ENCODE measurements at places on chromosomes 7 and 10.

DNA sequence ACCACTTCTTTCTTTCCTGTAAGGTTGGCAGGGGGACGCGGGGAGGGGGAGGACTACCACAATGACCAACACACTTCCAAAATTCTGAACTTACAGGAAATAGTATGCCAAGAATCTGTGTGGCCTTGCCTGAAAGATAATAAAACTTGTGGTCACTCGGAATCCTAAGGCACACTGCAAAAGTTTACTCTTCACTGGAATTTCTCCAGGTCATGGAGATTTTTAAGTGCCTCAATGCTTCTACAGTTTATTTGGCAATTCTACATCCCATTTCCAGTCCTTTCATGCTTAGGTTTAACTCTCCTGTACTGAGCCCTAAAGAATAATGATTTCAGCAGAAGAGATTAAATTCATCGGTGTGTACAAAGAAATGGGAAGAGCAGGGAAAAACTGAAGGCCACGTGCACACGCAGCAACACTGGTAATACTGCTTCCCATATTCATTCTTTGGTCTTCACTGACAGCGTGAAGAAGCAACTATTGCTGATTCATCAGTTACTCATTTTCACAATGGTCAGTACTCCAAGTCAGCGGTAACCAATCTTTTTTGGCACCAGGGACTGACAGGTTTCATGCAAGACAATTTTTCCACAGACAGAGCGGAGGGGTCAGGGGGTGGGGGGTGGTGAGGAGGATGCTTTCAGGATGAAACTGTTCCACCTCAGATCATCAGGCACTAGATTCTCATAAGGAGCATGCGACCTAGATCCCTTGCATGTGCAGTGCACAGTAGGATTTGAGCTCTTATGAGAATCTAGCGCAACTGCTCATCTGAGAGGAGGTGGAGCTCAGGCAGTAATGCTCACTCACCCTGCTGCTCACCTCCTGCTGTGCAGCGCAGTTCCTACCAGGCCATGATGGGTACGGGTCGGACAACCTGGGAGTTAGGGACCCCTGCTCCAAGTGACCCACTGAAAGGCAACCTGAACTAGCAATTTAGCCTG lies 9.8 kb downstream of the LARP4B start:
- no peak for DNase-seq

DNA sequence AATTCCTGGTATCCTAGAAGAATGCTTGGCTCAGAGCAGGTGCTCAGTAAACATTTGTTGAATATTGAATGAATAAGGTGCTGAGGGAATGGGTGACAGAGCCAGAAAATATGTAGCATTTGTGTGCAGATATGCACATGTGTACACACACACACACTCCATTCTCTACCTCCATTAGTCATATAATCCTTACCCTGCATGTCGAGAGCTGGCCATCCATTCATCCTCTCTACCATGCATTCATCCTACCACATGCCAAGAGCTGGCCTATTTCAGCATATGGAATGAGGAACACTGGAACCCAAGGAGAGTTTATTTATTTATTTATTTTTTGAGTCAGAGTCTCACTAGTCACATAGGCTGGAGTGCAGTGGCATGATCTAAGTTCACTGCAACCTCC lies 284.8 kb downstream of the PLXNA4 start:
- DNase-seq, result no peak

GRCh38 chr10:9362721-9363120 lies 1308.2 kb downstream of the GATA3 start:
- DNase-seq, result no peak

- DNase-seq, result no peak
Observed at GRCh38 chr10:86339226-86339865, 27.2 kb downstream of the GRID1 start.

- DNase-seq, result no peak
Observed at GRCh38 chr10:99796928-99797327, 14.5 kb downstream of the ABCC2 start.

GRCh38 chr7:7335215-7335614 lies 152.9 kb downstream of the C1GALT1 start:
- no peak for DNase-seq

DNA sequence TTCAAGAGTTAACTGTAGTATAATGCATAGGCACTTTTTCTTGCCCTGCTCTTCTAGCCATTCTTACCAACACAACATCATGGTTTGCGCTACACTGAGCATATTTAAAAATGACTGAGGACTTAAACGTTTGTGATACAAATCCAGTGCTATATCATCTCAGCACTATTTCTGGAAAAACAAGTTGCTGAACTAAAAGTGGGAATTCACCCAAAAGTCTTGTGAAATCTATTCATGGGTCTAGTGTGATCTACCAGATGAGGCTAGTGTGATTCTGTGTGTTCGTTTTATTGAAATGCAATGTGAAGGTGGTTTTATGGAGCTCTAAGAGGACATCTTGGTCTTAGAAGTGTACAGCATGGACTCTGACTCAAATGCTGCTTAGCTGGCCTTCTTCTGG lies 584.6 kb upstream of the POM121L12 start:
- no peak for DNase-seq

DNA sequence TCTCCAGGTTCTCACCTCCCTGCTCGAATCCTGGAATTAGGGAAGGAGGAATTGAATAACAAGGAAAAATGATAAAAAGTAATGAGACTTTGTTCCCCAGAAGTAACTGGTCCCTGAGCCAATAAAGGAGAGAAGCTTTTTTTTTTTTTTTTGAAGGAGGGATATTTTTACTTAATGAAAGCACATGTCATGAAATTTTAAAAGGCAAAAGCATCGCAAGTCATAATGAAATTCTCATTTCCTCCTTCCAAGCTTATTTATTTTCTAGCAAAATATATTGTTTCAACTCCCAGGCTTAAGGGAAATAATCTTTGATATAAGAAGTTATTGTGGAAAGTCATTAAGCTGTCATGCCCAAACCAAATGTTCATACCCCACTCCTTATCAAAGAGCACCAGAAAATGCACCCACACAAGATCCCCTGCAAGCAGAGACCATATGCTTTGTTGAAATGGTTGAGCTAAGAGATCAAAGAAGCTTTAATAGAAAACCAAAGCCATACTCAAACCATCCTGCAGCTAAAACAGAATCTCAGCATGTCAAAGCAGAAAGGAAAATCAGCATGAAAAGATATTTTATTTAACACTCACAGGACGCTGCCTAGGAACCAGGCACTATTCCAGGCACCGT lies 16.7 kb upstream of the ABCC2 start:
- no peak for DNase-seq

DNA sequence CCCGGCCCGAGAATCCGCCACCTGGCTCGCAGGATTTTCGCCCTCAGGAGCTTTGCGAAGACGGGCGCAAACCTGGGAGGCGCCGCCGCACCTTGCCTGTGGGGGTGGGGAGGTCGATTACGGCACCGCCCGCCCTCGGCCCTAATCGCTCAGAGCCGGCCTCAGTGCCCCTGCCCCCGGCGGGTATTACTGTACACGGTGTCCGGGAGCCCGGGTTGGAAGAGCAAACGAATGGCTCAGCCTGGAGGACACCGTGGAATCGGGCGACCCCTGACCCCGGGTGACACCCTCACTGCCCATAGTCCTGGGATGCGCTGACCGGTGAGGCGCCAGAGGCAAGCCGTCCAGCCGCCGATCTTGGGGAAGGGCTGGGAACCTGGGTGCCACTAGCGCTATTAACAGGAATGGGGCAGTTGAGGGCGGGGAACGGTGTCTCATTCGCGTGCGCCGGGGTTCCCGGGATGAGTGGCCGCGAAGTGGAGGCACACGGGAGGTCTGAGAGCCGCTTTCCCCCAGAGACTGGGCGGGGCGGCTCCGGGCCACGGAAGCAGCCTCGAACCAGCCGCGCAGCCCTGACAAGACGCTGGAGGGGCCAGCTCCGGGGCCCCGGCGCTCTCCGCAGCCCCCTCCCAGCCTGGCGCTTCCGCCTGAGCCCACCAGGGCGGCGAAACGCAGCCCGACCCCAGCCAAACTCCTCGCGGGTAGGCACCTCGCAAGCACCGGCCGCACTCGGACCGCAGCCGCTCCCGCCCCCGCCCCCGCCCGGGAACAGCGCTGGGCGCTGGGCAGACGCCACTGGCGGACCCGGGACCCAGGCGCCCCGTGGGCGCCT lies 167.5 kb downstream of the NRF1 start:
- DNase-seq, result no peak

- DNase-seq, result no peak
Observed at GRCh38 chr10:29512425-29512974, 122.3 kb downstream of the SVIL start.

DNA sequence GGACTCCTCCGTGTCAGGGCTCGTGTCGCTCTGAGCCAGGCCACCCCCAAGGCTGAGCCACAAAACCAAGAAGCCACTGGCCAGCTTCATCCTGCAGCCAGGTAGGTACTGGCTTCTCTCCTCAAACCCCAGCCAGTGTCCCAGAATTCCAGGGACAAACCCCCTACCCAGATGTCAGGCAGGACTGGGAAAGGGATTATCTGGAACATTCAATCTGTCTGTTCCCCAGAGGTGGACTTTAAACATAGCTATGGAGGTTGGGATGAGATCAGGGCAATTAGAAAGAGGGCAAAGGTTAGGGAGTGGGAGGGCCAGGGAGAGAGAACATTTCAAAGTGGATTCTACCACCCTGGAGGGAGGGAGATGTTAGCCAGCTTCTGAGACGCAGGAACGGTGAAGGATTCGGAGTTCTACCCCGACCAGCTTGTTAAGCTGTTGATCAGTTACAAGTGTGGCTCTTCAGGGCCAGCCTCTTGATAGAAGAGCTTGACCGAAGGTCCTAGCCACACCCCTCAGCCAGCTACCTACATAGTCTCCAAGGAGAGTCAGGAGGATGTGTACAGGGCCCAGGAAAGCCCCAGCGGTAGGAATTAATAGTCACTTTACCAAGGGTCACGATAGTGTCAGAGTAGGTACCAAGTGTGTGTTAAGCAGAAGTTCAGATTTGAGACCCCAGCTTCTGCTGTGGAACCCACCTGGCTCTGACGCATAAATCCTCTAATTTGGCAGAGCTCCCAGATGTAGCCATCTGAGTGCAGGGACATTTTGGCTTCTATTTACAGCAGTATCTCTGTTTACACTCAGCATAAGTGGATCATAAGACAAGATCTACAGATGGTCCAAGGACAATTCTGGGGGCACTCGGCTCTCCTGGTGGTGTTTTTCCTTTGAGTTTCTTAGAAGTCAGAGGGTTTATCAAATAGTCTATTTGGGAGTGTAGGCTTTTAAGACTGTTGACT lies at the start of gene PLA2G12B:
Gene PLA2G12B (minus strand): TSS at position 211 of the 959 bp plus-strand sequence. CDS start 121 bp downstream, at position 90.
- DNase-seq, result no peak

DNA sequence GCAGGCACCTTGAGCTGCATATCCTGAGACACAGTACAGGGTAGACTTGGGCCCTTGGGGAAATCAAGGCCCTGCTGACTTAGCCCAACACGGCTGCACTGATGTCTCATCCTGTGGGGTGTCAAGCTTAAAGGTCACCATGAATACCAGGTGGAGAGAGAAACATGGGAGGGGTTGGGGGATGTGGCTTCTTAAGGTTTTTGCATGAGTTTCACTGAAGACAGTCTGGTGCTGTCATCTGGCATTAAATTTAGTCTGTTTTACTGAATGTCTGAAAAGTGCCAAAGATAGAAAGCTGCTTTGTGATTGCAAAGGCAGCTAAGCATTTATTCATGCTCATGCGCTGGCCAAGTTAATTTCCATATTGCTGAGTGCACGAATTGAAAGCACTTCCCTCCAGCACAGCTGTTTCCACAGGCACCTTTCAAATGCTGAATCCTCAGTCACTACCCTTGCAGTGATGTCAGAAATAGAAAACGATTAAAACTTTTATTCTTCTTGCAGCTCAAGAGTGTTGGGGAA lies 102.1 kb downstream of the OSBPL3 start:
- peak; percentile 17 for DNase-seq

All from activated CD4-positive, alpha-beta T cell treated with anti-CD3 and anti-CD28 coated beads for 4 hours (primary cell).